ENCODE measurements at places on chromosomes 16 and 17. TPM values are rescaled to one million over a fixed set of nuclear protein-coding genes. Genes with fewer than 3 reads are reported as not detected.

TNS4 gene
- total RNA-seq = not detected

CBX4 gene
- 6.4 TPM for total RNA-seq

CBFA2T3 gene
- total RNA-seq = 3.5 TPM

RECQL5 gene
- 229 TPM for total RNA-seq

PLA2G10 gene
- not detected for total RNA-seq

TERB1 gene
- not detected for total RNA-seq

GNGT2 gene
- total RNA-seq = not detected

ASB16 gene
- not detected for total RNA-seq

ICAM2 gene
- 4.7 TPM for total RNA-seq

PSME3IP1 gene
- total RNA-seq = 104 TPM
